ENCODE measurements at places on chromosomes 2 and 18.
A peak's percentile ranks its signal among the peaks of the same experiment; 100 is the strongest.

- no peak for DNase-seq
These were observed 57.0 kb upstream of the SCN1A start for GRCh38 chr2:166184789-166185188.

DNA sequence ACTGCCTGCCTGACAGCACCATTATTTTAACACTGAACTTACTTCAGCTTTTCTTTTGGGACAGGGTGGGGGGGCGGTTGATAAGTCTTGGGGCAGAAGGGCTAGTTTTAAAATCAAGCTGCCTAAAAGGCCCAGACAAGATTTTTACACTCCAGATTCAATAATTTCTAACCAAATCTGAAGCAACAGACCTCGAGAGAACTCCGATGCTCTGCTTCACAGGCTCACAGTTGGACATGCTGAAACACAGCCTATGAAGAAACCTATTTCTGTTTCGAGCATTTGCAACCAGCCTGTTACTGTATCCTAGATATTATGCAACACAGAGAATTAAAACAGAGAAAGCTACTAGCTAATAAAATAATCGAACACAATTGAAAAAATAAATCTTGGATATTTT, 1.3 kb upstream of the MYT1L start:
- no peak for DNase-seq

GRCh38 chr2:142853912-142854311, 23.6 kb upstream of the KYNU start:
- no peak for DNase-seq

GRCh38 chr2:9796056-9797010, 46.9 kb upstream of the TAF1B start:
- DNase-seq: no peak

- DNase-seq: peak; percentile 14
These were observed 66.5 kb downstream of the DTNB start for GRCh38 chr2:25606892-25607291.

- no peak for DNase-seq
These were observed 4.4 kb downstream of the LYPD1 start for GRCh38 chr2:132665401-132666140.

DNA sequence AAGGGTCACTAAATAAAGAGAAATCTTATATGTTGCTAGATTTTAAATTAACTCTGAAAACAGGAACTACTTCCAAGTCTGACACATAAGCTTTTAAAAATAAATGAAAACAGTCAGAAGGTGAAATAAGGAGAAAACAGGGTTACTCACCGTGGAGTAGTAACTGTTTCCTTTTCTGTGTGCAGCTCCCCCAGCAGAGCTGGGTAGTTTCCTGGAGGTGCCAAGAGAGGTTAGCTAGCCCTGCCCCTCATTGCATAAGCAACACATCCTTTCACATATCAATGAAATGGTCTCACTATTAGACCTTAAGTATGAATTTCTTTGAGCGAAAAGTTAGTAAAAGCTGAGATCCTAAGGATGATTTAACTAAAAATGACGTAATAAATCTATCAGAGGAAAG, 54.0 kb upstream of the GPR75 start:
- peak; percentile 2 for DNase-seq

- DNase-seq: no peak
These were observed 96.9 kb downstream of the TNS1 start for GRCh38 chr2:217905896-217906295.

All from germinal center (tissue), 1 donor.